ENCODE measurements at places on chromosomes 7 and 10. TPM values are rescaled to one million over a fixed set of nuclear protein-coding genes. Genes with fewer than 3 reads are reported as not detected.

Gene ZNF107
- total RNA-seq = 7.0 TPM

Gene CYP26A1
- 0.40 TPM for total RNA-seq

Gene SPDYE9
- total RNA-seq = not detected

Gene GTF2IRD1
- 5.6 TPM for total RNA-seq

Gene PTPRN2
- total RNA-seq = 1.3 TPM

Gene PIK3AP1
- total RNA-seq = 0.40 TPM

Gene BCL7B
- total RNA-seq = 31.8 TPM

Gene TDRD1
- total RNA-seq = not detected

Gene GRK5
- total RNA-seq = 29.4 TPM

Gene ZNF479
- total RNA-seq = not detected

Gene CUBN
- 5.2 TPM for total RNA-seq

Gene LLCFC1
- not detected for total RNA-seq

Gene WNT2
- not detected for total RNA-seq

Gene GSTO2
- total RNA-seq = 0.65 TPM

Data from thoracic aorta endothelial cell (primary cell).